ENCODE measurements at places on chromosomes 1 and 21.

DNA sequence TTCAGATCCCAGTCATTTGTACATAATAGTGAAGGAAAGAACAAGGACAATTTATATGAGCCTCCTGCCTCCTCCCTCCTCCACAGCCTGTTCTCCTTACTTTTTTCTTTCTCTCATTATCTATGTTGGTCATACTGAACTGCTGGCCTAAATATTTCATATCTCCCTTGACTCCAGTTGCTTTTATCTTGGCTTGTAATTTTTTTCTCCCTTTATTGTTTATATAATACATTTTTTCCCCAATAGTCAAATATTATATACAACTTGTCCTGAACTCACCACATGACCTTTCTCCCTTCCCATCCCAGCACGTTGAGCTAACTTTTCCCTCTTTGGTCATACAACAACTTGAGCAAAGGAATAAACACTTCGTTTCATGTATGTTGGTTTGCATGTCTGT, 752.1 kb downstream of the LTN1 start:
- no peak for DNase-seq

DNA sequence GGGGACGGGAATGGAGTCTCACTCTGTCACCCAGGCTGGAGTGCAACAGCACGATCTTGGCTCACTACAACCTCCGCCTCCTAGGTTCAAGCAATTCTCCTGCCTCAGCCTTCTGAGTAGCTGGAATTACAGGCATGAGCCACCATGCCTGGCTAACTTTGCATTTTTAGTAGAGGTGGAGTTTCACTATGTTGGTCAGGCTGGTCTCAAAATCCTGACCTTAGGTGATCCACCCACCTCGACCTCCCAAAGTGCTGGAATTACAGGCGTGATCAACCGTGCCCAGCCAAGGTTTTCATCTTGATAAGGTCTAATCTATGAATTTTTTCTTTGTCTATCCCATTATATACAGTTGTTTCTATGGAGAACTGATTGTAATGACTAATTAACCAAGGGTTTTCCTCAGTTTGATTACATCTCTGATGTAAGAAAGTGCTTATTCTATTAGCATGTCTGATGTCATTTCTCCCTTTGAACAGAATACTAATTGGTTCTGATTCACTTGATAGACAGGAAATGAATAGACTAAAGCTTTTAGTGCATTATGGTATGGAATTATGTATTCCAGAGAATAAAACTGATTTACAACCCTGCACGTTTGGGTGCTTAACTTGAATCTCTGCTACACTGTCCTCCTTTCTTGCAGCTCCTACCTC, 11.9 kb downstream of the PACC1 start:
- no peak for DNase-seq

- DNase-seq = no peak
Observed at GRCh38 chr1:58904299-58905125, 120.7 kb upstream of the JUN start.

DNA sequence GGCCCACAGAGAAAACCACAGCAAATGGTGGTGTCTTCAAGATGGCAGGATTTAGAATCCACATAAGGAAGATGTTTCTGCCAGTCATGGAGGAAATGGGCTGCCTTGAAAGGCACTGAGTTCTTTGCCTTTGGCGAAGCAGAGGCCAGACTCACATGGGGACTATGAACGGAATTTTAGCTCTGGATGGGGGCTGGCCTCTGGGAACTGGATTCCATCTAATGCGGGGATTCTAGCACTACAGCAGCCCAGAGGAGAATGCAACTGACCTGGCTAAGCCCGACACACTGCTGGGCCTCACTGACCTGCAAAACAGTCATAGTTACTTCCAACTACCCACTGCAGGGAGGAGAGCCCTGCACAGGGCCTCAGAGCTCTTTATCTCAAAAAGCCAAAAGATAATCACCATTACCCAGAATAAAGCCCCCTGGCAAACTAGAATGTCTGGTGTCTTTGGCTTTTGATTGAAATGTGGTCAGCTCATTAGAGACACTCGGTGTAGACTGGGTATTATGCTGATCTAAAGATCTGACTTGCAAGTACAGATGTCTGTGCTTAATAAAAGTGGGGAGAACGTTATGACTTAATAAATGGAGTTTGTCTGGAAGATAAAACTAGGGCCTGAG, 11.6 kb downstream of the HCRTR1 start:
- no peak for DNase-seq

DNA sequence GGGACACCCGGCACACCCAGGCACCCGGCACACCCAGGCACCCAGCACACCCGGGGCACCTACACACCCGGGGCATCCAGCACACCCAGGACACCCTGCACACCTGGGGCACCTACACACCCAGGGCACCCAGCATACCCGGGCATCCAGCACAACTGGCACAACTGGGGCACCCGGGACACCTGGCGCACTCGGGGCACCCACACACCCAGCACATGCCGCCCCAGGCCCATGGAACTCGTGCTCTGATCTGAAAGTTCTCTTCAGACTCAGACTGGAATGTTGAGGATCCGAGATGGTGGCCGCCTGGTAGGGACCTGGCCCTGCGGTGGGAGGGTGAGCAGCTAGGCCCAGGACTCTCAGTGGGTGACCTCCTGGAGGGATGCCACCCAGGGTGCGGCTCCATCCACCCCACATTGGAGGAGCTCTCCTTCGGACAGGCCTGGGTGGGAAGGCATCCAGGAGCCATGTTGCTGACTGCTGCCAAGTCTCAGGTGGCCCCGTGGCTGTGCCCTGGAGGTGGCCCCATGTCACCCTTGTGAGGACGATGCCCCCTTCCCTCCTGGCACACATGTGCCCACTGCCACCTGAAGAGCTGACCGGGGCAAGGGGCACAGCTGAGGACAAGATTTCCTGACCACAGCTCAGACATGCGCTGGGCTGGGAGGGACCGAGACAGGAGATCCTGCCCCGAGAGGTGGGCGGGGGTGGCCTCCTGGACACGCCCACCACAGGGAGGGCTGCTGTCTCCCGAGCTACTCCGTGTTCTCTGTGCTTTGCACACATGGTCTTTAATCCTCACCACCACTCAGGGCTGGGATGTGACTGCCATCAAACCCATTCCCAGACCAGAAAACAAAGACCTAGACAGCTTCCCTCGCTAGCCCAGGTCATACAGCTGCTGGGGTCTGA, 37.0 kb downstream of the UBE2G2 start:
- no peak for DNase-seq

DNA sequence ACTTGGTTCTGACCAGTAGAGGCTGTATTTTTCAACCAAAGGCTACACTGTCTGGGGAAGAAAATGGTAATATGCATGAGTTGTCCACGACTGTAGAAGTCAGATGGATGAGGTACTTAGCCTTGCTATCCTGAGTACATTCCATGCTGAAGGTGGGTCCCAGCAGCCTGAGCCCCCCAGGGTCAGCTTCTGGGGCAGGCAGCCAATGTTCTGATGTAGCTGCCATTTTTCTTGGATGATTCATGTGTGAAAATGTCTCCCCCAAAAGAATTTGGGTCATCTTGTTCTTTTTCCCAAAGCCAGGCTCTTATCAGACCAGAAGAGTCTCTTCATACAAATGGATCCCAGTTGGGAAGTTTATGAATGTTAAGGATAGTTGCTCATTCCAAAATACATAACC, 172.2 kb upstream of the UBE2U start:
- DNase-seq = no peak

GRCh38 chr1:43509740-43510375, 20.8 kb upstream of the PTPRF start:
- DNase-seq = no peak

GRCh38 chr1:10891091-10891490, 94.6 kb upstream of the CASZ1 start:
- no peak for DNase-seq

DNA sequence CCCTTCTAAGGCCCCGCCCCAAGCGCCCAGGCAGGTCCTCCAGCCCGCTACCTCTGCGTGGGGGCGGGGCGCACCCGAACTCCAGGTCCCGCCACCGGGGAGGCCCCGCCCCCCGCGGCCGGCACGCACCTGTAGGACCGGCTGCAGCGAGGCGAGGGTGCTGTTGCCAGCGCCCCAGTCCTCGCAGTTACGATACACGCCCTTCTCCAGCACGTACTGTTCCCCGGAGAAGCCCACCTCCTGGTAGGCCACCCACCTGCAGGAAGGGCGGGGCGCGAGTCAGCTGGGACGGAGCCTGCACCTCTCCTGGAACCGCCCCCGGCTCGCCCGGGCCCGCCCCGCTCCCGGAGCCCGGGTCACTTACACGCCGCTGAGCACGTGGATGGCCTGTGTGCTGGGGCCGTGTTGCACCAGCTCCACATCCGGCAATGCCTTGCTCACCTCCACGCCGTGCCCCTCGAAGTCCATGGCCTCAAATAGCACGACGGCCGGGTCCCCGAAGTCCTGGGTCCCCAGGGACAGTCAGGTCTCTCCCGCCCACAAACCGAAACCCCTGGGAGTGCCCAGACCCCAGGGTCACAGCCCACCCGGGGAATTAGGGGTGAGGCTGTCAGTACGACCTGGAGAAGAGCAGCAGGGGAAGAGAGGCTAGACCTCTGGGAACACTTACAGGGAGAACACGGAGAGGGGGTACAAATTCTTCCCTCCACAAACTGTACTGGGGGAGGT, 17.3 kb downstream of the CRYBG2 start:
- peak; percentile 31 for DNase-seq

DNA sequence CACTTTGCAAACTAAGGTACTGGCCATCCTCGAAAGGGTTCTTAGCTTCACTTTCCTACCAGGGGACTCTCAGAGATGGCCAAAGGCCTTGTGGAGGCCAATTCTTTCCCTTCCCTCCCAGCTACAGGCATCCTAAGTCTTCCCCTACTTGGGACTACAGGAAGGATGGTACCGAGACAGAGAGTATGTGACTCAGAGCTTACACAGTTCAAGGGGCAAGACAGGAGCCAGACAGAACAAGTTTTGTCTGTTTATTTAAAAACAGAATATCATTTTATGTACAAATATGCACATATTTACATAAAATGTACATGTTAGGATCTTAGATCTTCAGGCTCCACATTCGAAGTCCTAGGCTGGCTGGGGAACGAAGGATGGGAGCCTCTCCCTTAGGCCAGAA, 1.1 kb upstream of the ARHGAP30 start:
- DNase-seq = no peak
